ENCODE measurements at places on chromosomes 3 and 15.
A peak's percentile ranks its signal among the peaks of the same experiment; 100 is the strongest.

- peak; percentile 14 for DNase-seq
Observed at GRCh38 chr3:182683453-182683852, 109.9 kb upstream of the ATP11B start.

- DNase-seq, result peak; percentile 4
Observed at GRCh38 chr3:7876741-7877297, 624.8 kb upstream of the LMCD1 start.

- DNase-seq, result peak; percentile 82
Observed at GRCh38 chr15:90352107-90352893, at the start of gene ZNF774. ZNF774 (plus strand) TSS chr15:90352284; CDS start chr15:90354661, 2,377 bp downstream.

GRCh38 chr3:82509951-82510603 lies 748.6 kb upstream of the GBE1 start:
- no peak for DNase-seq

DNA sequence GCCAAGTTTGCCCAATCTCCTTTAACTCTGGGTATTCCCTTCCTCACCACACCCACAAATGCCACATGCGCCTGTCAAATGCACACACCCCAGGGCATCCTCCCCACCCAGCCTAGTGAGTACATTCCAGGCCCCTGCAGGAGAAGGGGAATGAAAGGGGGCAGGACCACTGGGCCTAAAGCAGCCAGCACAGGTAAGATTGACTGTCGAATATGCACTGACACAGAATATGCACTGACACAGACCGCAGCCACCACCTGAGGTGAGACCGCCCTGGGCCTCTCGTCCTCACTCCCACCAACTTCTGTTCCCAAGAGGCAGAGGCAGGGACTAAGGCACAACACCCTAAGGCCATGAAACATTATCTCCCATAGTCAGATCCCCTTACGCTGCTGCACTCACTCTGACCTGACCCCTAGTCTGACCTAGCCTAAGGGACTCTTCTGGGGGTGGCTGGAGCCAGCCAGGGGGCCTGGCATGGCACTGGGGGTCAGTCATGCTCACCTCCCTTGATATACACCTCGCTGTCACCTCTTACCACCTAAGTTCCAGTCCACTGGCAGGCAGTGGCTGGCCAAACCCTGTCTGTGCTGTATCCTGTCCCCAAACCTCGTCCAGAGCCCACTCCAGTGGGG lies 10.8 kb downstream of the AP3B2 start:
- DNase-seq, result no peak

GRCh38 chr3:2246873-2247648 lies 148.4 kb downstream of the CNTN4 start:
- DNase-seq, result no peak

- no peak for DNase-seq
Observed at GRCh38 chr3:187646906-187647660, 23.1 kb downstream of the SST start.

GRCh38 chr3:23264413-23264812 lies 61.3 kb downstream of the UBE2E2 start:
- no peak for DNase-seq

- DNase-seq, result no peak
Observed at GRCh38 chr3:194103983-194104751, 31.8 kb upstream of the HES1 start.

- no peak for DNase-seq
Observed at GRCh38 chr15:92578096-92578835, 77.3 kb downstream of the FAM174B start.

GRCh38 chr3:26623419-26624208 lies 1.0 kb downstream of the LRRC3B start:
- DNase-seq, result no peak

DNA sequence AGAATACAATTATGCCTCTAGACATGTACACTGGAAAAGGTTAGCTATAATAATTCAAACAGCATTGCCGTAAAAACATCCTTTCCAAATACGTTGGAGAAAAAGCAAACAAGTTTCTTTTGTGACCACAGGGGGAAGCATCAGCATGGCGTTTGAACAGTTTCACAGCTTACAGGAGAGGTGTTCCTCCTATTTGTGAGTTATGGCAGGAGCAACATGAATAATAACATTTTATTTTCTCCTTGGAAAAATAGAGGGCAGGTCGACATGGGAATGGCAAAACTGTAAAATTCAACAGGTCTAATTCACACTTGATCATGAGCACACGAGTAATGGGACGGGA lies 39.7 kb upstream of the GADL1 start:
- DNase-seq, result no peak

- no peak for DNase-seq
Observed at GRCh38 chr3:38950581-38950980, 101.2 kb downstream of the SCN11A start.

DNA sequence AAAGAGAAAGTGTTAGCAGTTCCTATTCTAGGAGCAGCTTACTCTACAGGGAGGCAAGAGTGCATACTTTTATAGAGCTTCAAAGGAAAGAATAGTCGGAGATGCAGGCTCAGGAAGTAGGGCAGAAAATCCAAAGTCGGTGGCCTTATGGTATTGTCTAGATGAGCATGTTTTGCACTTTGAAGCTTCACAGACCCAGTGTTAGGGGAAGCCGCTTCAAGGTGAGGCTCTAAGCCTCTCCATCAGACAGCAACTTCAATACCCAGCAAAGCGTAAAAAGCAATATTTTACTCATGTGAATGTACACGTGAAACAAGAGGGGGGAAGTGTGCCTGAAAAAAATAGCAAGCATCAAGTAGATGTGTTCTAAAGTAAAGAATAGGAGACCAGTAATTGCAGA lies 125.6 kb upstream of the RASGRP1 start:
- DNase-seq, result no peak

DNA sequence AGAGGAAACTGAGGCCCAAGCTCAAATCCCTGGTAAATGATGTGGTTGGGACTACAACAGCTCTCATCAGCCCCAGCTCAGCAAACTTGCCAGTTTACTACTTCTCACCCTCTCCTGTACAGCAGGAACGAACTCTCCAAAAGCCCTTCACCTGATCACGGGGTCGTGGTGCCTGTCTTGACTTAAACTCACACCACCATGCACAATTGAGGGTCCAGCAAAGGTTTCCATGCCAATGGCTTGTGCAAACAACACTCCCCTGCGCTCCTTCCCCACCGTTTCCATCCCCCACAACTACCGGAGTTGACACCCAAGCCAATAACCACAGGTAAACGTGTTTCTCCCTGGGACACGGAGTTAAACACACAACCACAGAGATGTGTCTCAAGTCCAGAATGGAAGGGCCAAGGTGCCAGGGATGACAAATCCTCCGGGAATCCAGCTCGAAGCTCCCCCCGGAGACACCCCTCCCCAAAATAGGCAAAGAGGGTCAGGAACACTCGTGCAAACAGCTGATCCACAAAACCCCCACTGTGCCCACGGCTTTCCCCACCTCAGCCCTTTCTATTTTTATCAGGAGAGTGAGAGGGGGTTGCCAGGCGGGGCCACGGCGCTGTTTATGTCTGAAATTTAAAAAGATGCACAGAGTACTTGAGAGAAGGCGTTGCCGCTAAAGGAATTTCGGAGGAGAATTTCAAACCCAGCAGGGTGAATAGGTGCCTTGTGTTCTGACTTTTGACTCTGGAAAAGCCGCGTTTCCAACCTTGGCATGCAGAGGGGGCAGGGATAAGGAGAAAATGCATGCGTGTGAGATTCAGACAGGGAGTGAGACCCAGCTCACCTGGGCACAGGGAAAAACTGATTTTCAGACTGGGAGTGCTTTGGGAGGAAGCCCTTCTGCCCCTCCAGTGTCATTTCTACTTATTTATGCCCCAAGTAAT lies 10.6 kb upstream of the ACAN start:
- no peak for DNase-seq

DNA sequence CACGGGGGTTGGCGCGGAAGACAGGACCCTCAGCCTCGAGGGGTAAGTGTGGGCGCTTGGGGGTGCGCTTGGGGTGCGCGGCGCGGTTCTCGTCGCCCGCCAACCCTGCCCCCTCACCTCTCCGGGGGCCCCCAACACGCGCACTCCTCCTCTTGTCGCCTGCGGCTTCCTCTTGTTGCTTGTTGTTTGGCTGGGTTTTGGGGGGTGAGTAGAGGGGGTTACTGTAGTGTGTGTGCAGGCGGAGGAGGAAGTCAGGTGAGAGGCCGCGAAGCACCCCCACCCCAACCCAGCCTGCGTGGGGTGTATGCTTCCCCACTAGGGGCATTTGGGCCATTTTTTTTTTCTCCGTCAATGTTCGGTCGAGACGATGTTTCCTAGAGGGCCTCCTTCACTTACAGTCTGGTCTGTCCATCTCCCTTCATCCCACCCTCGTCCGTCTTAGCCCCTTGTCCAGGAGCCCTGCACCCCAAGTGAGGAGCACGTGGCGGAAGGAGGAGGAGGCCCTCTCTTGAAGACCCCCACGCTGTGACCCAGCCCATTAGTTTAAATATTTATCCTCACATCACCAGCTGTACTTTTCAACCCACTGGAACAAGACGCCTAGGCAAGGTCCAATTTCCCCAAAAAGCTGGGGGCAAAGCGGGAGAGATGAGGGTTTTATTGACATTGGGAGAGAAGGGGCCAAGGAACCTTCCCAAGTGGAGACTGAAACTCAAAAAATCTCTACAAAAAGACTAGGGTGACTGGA lies 20.4 kb upstream of the SATB1 start:
- peak; percentile 81 for DNase-seq

DNA sequence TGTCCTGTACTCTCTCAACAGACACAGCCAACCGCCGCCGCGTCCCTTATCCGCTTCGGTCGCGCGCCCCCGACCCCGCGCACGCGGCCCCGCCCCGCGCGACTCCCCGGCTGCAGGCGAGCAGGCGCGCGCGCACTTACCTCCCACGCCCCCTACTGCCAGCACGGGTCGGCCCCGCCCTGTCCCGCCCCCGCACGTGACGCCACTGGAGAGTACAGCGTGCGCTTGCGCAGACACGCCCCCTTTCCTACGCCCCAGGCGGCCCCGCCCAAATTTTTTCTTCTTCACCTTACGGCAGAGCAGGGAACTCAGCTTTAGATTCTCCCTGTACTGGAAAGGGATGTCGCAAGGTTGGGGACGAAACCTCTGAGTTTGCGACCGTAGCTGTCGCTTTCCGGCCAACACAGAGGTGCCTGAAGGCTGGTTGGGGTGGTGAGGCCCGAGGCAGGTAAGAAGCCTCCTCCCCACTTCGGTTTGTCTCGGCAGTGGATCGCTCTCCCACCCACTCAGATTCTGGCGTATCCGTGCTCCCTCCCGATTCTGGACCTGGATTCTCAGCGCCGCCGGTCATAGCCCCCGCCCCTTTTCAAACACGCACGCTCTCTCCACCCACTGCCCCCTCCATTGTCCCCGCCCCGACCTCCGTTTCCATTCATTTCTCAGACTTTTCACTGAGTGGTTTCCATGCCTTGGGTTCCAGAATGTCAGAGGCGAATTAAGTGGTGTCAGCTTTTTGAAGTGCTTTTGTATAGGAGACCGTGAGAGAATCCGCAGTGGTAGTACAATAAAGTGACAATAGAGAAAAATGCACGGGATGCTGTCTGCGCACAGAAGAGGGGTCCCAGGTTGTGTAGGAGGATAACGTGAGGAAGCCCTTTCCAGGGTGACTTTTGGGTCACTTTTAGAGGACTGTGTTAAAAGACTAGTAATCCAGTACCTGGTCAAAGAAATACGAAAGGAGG lies at the start of the genes MYO9A and SENP8:
TSS of gene MYO9A (minus strand) at position 134 of the 962 bp plus-strand sequence. CDS start 71,587 bp downstream, outside the sequence.
TSS of gene SENP8 (plus strand) at position 387 of the 962 bp plus-strand sequence. CDS start 21,221 bp downstream, outside the sequence.
- peak; percentile 98 for DNase-seq

DNA sequence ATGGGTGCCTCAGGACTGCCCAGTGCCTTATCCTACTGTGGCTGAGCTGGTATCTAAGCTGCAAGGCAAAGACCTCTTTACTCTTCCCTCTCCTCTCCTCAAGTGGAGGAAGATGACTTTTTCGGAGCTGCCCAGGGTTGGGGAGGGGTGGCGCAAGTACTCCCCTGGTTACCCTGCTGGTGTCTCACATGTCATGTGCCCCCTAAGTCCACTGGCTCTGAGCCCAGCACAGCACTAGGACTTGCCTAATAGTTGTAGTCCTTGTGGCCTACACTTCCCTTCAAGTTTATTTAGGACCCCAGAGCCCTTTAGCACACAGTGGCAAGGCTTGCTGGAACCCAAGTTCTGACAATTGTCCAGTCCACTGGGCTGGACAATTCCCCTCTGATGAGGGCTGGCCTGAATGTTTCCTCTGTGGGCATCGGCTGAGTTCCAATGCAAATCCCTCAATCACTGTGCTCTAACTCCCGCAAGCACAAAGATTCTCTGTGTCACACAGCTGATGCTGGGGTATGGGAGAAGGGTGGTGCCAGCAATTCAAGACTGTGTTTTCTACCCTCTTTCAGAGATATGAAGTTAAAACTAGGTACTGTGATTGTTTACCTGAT lies 60.4 kb downstream of the UQCC5 start:
- DNase-seq, result no peak

GRCh38 chr3:50600841-50601591 lies 10.6 kb downstream of the CISH start:
- peak; percentile 41 for DNase-seq

GRCh38 chr3:193842029-193842798 lies 249.2 kb downstream of the OPA1 start:
- no peak for DNase-seq

- DNase-seq, result no peak
Observed at GRCh38 chr3:140023616-140024530, 88.9 kb downstream of the CLSTN2 start.

DNA sequence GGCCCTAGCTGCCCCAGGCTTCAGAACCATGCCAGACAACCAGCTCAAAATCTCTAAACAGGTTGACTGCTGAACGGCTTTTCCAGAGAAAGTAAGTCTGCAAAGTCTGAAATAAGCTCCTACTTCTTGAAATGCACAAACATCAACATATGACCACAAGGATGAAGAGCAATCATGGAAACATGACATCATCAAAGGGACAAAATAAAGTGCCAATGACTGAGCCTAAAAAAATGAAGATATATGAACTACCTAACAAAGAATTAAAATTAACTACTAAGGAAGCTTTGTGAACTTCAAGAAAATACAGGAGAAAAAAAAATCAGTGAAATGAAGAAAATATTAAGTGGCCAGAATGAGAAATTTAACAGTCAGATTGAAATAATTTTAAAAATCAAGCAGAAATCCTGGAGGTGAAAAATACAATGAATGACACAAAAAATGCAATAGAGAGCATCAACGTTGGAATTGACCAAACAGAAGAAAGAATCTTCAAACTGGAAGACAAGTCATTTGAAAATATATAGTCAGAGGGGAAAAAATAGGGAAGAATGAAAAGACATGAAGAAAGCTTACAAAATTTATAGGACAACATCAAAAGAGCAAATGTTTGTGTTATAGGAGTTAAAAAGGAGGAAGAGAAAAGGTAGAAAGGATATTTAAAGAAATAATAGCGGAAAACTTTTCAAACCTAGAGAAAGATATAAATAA lies 364.2 kb downstream of the OCA2 start:
- DNase-seq, result no peak

- no peak for DNase-seq
Observed at GRCh38 chr3:111675846-111676210, 80.7 kb upstream of the ZBED2 start.

DNA sequence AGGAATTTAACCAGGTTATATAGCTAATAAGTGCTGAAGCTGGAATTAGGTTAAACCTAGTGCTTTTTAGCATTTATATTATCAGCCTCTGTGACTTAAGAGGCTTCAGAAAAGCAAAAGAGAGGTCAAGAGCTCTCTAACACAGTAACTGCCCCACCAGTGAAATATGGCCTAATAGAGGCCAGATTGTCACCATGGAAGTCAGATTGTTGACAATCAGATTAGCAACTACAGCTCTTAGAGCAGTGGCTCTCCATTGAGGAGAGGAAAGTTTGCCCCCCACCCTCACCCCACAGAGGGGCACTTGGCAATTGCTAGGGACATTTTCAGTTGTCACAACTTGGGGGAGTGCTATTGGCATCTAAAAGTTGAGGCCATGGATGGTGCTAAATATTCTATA lies 23.3 kb upstream of the LMOD3 start:
- no peak for DNase-seq

Measured in effector CD8-positive, alpha-beta T cell (primary cell).